ENCODE measurements at places on chromosomes 6 and 20.

DNA sequence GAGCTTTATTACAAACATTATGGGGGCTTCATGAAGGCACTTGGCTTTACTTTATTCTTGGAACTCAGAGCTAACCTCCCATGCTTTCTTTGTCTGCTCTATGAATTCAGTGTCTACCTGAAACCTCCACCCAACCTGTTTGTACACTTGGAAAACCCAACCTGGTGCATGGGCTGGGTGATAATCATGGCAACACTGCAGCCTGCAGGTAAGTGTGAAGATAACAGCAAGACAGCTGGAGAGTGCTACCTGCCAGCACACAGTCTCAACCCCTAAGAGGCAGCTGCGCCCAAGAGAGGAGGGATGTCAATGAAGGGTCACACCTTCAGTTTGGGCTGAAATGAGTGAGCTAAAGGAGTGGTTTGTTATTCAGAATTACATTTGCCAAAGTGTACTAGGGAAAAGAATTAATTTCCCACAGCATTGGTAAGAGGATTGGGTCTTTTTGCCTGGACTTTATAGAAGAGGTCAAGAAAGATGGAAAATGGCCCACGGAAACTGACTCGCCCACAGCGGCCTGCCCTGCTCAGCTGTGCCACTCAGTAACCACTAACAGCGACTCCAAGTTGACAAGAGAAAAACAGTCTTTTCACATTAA is 24.4 kb downstream of the FOXQ1 start:
- no peak for DNase-seq

- DNase-seq, result no peak
Observed at GRCh38 chr6:16421462-16421960, 183.1 kb downstream of the GMPR start.

- DNase-seq, result no peak
Observed at GRCh38 chr6:125598422-125598821, 151.0 kb upstream of the HEY2 start.

DNA sequence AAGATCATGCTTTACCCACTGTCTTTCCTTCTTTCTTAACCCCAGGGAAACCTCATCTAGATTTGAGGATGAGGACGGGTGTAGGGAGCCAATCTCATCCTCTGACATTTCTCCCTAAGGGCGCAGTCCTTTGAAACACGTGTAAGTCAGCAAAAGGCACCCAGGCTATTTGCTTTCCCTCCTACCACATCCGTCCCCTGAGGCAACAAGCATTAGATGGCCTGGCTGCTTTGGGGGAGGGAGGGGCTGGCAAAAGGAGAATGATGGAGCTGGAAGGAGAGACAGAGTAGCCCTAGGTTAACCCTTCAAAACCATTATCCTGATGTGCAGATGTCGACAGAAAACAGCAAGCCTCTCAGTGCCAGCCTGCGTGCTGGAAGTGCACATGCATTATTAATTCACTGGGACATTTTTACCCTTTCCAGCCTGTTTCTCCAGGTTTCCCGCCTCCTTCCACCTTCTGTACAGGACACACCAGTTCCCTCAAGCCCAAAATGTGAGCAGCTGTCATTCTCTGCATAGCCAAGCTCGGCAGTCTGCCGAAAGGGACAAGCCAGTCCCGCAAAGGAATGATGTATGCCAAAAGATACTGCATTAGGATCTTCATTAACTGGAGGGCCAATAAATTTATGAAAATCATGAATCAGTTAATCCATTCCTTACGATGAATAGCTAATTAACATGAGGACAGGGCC is 547.2 kb downstream of the CD83 start:
- DNase-seq, result no peak

DNA sequence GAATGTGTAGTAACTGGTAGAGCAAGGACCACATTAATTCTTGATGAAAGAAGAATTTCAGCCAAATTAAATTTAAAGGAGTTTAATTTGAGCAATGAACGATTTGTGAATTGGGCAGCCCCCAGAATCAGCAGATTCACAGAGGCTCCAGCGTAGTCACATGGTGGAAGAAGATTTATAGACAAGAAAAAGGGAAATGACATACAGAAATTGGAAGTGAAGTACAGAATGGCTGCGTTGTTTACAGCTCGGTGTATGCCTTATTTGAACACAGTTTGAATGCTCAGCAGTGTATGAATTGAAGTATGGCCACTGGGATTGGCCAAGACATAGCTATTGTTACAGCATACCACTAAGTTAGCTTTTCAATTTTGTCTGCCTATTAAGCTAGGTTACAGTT is 173.6 kb upstream of the ARG1 start:
- DNase-seq, result no peak

DNA sequence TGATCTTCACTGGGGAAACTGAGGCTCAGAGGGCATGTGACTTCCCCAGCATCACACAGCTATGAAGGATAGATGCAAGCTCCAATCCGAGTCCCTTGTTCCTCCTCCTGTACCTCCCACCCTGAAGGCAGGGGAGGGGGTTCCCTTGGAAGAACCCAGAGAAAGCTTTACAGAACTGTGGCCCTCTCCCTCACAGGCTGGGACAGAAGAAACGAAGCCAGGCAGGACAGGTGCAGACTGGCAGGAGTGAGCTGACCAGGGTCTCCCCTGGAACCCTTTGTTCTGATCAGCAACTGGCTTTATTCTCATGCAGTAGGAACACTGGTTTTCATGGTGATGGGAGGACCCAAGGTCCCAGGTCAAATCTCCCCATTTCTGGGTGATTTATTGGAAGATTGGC is 90.2 kb downstream of the TMEM242 start:
- no peak for DNase-seq

DNA sequence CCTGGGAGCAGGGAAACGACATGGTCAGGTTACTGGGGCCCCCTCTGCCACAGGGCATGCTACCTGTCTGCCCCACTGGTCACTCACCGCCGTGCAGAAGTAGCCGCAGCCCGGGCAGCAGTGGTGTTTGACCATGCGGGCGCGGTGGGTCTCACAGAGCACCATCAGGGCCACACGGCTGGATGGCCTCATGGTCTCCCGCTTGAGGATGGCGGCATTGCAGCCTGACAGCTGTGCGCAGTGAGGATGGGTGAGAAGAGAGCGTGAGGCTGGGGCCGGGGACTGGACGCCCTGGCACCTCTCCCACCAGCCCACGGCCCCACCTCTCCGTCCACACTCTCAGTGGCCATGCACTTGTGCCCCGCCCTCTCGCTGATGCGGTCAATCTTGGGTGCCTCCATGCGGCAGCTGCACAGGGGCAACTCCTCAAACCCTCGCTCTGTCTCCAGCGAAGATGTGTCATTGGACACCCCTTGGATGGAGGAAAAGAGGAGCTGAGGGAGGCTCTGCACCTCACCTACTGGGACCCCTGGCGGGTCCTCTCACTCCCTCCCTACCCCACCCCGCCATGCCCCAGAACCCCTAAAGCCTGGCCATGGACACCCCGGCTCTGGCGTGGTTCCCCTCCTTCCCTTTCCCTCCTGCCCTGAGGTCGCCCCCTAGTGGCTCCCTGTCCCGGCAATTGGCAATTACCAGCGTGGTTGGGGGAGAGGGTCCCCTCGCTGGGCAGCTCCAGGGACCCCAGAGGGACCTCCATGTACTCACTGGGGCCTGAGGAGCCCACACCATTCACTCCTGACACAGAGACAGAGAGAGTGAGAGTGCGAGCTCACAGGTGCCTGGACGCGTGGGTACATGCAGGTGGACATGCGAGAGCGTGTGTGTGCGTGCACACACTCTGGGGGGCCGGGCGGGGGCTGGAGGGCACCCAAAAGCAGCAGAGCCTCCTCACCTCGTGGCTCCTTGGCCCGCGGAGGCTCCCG is 8.9 kb downstream of the EHMT2 start:
- no peak for DNase-seq

DNA sequence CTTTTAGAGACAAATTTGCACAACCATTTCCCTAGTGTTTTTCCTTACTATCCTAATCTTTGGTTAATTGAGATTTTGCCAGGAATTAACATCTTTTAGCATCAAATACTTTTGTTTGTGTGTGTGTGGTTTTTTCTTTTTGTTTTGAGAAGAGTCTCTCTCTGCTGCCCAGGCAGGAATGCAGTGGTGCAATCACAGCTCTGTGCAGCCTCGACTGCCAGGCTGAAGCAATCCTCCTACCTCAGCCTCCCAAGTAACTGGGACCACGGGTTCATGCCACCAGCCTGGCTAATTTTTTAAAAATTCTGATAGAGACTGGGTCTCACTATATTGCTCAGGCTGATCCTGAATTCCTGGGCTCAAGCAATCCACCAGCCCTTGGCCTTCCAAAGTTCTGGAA is 28.5 kb downstream of the BAK1 start:
- no peak for DNase-seq

- DNase-seq, result no peak
Observed at GRCh38 chr20:59468831-59469230, 135.5 kb upstream of the PHACTR3 start.

DNA sequence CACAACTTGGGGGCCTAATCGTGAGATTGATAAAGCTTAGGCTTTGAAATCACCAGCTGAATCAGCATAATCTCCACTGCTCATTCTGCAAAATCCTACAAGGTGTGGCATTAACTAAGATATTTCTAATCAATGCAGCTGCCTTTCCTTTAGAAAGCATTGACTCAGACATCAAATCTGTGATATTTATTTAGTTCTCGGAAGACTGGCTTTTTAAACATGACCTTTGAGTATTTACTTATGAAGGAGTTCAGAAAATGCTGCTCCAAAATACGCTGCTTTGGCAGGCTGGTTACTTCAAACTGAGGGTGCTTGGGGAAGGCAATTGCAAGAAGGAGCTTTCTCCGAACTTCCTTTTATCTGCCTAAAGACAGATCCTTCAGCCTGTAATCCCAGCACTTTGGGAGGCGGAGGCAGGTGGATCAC is 23.7 kb upstream of the FUCA2 start:
- DNase-seq, result no peak

- DNase-seq, result no peak
Observed at GRCh38 chr20:58195047-58195446, 33.4 kb downstream of the ANKRD60 start.

DNA sequence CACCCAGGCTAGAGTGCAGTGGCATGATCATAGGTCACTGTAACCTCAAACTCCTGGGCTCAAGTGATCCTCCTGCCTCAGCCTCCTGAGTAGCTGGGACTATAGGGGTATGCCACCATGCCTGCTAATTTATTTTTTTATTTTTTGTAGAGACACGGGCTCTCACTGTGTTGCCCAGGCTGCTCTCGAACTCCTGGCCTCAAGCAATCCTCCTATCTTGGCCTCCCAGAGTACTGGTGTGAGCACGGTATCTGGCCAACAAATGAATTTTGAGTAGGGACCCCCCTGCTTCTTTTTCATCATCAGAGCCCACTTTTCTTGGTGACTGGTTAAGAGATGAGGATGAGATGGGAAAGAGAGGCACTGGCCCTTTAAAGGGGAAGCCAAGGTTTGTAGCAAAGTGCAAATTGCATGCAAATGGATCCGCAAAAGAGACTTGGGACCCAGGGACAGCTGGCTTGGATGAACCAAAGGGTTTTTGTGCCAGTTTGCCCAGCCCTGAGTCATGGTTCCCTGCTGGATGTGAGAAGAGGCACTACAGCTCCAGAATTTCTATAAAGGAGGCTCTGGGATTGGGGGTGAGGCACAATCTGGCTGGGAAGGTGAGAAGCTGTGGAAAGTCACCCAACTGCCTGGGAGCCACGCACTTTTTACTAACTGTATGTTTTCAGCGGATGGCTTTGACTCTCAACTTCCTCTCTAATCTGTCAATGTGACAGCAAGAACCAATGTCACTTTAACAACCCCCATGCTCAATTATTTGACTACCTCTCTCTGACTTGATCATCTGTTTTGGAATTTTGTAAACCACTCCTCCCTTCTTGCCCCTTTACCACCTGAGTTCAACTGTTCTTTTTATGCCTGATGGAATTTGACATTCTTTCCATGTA is 58.7 kb upstream of the RNF24 start:
- DNase-seq, result no peak

GRCh38 chr6:137261761-137262160 is 42.6 kb upstream of the IFNGR1 start:
- DNase-seq, result no peak

Measured in SW 1271 (cell line).